ENCODE measurements at places on chromosomes 3 and 15.

DNA sequence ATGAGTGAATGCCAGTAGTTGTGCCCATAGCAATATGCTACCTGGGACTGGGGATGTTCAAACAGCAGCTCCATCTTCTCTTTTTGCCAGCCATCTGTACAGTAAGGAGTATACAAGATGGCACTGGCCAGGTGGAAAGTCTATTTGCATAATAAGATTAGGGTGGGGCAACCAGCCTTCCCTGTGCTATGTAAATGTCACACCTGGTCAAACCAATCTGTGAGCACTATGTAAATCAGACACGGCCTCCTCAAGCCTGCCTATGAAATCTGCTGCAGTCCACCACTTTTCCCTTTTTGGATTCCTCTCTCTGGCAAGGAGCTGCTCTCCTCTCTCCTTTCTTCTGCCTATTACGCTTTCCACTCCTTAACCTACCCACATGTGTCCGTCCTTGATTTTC lies 53.0 kb downstream of the C3orf80 start:
- no peak for DNase-seq

DNA sequence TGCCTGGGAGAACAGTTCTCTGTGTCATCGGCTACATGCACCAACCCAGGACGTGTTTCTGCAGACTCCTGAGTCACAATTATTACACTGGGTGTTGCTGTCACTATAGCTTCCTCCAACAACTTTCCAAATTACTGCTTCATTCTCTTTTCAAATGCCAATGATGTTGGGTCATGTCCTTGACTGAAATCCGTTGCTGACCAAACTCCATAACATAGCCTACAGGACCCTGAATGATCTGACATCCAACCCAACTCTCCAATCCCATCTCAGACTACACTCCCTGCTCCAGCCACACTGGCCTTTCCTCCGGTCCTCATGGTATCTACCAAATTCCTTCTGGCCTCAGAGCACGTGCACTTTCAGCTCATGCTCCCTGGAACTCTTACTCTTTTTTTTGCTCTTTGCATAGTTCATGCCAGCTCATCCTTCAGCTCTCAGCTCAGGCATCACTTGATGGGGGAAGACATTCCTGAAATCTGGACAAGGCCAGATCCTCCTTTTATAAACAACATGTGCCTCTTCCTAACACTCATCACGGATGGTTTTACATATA lies 108.8 kb upstream of the PTPRG start:
- no peak for DNase-seq

DNA sequence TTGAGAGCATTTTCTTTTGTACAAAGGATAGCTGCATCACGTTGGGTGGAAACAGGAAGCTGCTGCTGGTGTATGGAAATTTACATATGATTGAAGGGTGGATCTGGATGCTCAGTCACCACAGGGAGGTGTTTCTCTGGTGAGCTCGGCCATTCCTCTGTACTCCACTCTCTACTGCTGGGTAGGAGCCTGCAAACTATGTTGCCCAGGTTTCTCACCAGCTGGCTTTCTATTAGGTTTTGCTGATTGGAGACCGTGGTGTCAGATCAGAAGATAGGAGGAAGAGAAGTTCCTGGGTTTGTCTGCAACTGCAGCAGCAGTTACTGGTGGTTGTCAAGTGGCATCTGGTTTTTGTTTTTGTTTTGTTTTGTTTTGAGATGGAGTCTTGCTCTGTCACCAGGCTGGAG lies 61.7 kb downstream of the TAMM41 start:
- no peak for DNase-seq

DNA sequence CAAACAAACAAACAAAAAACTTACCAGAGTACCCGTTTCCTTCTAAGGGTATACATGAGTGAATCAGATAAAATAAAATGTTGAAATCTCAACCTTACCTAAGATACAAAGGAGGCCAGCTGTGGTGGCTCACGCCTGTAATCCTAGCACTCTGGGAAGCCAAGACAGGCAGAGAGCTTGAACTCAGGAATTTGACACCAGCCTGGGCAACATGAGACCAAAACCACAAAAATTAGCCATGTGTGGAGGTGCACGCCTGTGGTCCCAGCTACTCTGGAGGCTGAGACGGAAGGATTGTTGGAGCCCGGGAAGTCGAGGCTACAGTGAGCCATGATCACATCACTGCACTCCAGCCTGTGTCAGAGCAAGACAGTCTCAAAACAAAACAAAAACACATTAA lies 11.0 kb upstream of the FAM219B start:
- DNase-seq, result no peak

GRCh38 chr3:120093911-120094775 lies at the start of gene GSK3B:
GSK3B (minus strand) TSS chr3:120094447; CDS start chr3:120093434, 1,013 bp downstream.
- peak; percentile 99 for DNase-seq

DNA sequence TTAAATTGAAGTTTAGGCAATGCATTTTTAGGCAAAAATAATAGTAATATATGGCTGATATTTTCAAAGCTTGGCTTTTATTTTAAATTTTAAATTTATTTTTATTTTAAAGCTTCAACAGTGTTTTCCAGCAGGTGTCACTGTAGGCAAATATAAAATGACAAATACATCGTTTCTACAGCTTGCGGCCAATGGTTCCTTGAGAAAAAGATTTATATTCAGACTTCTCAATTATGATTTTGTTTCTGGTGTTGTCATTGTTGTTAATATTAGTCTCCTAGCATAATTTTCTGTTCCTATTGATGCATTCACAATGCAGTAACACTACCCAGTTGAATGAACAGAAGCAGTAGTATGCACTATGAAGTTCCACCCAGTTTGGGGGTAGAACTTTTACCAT lies 220.7 kb upstream of the DNAJC19 start:
- DNase-seq, result no peak

DNA sequence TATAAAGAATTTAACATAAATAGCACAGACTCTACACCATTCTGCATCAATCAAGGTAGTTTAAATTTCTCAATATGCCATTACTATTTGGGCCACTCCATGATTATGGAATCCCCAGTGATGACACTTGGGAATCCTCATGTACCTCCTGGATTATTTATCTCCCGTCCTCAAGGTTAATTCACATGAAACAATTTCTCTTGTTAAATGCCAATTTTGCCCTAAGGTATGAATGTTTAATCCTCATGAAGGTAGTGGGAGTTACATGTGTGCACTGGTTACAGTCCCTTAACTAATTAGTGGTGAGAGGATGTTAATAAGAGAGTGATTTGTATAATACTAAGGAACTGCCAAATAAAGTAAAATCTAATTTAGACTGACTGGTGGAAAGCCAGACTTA lies 372.3 kb upstream of the MDFIC2 start:
- no peak for DNase-seq

- DNase-seq, result no peak
Observed at GRCh38 chr3:55160241-55160983, 232.6 kb upstream of the LRTM1 start.

GRCh38 chr15:83200589-83200988 lies 7.0 kb downstream of the HDGFL3 start:
- DNase-seq, result no peak

DNA sequence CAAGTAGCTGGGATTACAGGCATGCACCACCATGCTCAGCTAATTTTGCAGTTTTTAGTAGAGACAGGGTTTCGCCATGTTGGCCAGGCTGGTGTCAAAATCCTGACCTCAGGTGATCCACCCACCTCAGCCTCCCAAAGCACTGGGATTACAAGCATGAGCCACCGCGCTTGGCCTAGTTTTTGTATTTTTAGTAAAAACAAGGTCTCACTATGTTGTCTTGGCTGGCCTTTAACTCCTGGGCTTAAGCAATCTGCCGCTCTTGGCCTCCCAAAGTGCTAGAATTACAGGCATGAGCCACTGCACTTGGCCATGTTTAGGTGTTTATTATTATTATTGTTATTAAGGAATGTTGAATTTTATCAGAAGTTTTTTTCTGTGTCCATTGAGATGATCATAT lies 14.7 kb downstream of the IL16 start:
- DNase-seq, result no peak

DNA sequence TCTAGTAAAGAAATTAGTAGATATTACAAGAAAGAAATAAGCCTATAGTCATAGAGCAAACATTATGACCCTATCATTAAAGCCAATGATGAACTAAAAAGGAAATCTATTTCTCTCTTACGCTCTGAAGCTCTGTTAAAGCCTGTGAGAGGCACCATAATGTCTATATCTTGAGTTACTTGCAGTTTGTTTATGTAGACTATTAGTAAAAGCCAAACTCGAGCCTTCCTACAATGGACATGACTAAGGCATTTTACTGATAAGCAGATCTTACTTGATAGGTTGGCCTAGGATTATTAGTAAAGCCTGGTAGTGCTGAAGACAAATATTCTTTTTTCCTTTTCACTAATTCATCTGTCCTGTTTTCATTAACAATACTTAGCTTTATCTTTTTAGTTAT lies 32.7 kb downstream of the LRRC3B start:
- no peak for DNase-seq

DNA sequence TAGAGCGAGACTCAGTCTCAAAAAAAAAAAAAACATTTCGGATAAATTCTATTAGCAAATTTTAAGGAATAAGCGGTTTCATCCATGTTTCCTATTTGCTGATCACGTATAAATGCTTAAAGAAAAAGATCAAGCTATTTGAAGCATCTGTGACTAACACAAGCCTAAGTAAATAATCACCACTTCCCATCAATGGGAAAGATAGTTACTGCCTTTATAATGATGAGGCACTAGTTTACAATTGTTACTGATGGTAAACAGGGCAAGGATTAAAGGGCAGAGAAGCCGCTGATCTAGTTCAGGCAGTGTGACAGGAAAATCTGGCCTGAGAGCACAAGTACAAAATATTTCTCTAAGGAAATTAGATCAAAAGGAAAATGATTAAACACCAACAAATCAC lies 13.7 kb downstream of the CLPX start:
- DNase-seq, result no peak

DNA sequence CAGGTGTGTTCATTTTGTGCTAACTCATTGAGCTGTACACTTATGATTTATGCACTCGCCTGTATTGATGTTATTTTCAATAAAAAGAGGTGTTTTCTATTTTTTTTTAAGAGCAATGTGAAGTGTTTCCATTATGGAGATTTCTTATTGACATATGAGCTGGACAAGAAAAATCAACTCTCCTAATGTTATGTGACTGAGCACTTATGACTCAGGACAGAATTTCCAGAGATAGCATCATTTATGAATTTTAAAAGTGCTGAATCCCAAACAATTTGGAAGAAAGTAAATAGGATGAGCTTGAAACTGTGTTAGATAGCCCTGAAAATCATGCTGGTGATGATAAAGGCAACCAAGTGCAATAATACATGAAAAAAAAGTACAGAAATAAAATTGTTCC lies 118.9 kb downstream of the RFTN1 start:
- DNase-seq, result no peak

DNA sequence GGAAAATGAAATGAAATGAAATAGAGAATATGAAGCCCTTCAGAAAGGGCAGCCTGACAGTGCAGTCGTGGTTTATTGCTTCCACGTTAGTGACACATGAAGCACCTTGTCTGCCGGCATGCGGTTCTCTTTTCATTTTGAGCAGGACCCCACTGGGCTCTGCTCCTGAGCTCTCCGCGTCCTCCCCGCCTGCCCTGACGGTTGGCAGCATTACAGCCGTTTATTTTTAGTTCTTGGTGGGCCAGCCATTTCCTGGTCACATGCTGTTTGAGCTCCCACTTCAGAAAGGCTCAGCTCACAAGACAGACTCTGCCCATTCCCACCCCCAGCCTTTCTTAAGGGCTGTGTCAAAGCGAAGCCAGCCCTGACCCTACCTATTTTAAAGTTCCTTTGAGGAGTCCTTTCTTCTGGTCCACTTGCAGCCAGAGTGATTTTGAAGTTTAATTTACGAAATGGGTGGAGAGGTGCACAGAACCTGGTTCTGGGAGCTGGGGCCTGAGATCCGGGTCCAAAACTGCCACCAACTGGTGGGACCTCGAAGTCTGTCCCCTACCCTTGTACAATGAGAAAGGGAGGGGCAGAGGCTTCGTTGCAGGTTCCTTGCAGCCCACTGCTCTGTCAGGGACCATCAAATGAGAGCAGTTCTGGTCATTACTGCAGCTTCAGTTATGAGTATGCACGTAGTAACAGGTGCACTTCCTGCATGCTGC lies 60.1 kb downstream of the MGLL start:
- no peak for DNase-seq

DNA sequence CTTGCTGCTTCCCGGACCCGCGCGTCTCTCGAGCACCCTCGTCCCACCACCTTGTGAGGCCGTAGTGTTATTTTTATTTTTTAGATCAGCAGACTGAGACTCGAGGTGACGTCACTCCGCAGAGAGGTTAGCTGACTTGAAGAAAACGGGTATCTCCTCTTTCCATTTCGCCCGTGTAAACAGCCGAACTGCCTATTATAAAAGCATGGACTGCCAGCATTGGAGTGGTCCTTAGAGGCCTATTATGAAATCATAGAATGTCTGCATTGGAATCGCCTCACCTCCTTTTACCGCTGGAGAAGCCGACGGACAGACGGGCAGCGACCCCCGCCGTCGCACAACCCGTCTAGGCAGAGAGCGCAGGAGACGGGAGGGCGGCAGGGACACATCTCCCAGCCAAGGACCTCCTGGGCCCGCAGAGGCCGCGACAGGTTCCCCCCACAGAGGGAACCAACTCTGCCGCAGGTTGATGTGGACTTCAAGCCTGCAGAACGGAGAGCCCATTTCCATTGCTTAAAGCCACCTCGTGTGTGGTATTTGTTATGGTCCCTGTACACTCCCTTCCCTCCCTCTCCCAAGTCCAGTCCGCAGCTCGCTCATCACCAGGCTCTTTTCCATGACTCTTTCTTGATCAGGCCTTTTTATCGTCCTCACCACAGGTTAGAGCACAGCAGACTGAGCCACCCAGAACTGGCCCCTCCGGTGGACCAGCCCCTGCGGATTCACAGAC lies 540 bp upstream of the PPP1R2 start:
- DNase-seq, result no peak

- DNase-seq, result no peak
Observed at GRCh38 chr3:69092030-69092516, 7.3 kb downstream of the ARL6IP5 start.

GRCh38 chr3:9124730-9125129 lies 124.7 kb downstream of the SRGAP3 start:
- no peak for DNase-seq

GRCh38 chr3:192216067-192216466 lies 511.3 kb downstream of the FGF12 start:
- no peak for DNase-seq

- DNase-seq, result no peak
Observed at GRCh38 chr3:146969356-146969755, 364.2 kb upstream of the PLSCR5 start.

DNA sequence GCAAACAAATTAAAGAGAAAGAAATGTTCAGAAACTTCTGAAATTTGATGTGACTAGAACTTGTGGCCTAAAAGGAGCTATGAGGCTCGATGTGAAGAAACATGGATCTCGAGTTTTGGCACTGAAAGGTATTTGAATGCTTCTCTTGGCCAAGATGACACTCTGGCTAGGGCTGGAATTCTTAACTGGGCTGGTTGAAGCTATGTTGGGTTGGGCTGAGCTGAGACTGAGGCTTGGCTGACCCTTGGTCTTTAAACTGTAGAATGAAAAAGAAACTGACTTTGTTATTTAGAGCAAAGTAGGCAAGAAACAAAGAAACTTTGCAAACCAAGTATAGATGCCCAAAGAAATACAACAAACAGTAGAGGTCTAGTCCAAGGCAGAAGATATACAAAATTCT lies 28.1 kb upstream of the CLDN16 start:
- no peak for DNase-seq
